Dorsolateral prefrontal cortex (tissue), 122 donors: ENCODE measurements at places on chromosomes 13 and 19.
A peak's percentile ranks its signal among the peaks of the same experiment; 100 is the strongest.

DNA sequence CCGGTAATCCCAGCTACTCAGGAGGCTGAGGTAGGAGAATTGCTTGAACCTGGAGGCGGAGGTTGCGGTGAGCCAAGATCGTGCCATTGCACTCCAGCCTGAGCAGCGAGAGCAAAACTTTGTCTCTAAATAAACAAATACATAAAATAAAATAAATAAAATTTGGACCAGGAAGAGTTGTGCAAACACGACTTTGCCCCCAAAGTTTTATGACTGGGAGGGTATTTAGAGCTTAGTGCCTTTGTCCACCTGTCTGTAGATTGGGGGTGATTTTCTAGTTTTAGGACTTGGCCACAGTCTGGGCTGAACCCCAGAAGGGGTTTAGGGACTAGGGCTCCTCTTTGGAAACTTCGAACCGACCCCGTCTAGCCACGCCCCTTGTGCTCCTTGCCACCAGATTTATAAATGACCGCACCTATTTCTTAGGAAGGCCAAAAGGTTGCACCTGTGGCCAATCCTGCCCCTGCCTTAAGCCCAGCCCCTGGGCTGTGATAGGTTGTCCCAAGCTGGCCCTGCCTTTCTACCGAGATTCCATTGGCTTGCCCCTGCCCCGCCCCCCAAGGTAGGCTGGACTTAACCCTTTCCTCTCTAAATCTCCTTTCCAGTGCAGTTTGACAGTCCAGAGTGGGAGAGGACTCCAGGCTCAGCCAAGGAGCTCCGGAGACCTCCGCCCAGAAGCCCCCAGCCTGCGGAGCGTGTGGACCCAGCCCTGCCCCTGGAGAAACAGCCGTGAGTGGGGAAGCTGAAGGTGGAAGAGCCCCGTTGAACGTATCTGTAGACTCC lies 5.3 kb downstream of the SHD start:
- DNase-seq: no peak

DNA sequence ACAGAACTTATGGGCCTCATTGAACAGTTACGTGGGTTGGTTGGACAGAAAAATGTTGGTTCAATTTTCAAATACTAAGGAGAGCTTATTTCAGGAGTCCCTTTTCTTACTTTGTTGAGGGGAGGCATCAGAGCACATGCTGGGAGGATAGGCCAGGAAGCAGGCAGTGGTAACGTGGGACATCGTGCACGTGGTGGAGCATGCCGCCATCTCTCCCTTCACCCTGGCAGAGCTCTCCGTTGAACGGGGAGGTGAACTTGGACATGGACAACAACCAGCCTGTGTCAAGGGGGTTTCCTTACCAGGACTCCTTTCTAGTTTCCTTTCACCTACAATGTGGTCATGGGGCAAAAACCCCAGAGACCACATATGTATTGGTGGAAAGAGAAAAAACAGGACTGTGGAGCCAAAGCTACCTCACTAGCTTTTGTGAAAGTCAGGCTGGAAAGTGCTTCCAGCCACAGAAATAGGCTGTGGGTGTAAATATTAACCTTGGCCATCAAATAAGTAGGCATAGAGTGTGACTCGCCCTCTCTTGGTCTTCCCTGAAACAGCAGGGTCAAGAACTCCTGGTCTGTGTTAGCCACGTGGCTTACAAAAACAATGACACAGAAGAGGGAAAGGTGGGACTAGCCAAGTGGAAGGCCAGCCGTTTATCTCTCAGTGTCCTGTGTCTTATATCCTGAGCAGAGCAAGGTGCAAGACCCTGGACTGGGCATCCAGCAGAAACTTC lies 14.4 kb downstream of the MICOS13 start:
- DNase-seq: no peak

DNA sequence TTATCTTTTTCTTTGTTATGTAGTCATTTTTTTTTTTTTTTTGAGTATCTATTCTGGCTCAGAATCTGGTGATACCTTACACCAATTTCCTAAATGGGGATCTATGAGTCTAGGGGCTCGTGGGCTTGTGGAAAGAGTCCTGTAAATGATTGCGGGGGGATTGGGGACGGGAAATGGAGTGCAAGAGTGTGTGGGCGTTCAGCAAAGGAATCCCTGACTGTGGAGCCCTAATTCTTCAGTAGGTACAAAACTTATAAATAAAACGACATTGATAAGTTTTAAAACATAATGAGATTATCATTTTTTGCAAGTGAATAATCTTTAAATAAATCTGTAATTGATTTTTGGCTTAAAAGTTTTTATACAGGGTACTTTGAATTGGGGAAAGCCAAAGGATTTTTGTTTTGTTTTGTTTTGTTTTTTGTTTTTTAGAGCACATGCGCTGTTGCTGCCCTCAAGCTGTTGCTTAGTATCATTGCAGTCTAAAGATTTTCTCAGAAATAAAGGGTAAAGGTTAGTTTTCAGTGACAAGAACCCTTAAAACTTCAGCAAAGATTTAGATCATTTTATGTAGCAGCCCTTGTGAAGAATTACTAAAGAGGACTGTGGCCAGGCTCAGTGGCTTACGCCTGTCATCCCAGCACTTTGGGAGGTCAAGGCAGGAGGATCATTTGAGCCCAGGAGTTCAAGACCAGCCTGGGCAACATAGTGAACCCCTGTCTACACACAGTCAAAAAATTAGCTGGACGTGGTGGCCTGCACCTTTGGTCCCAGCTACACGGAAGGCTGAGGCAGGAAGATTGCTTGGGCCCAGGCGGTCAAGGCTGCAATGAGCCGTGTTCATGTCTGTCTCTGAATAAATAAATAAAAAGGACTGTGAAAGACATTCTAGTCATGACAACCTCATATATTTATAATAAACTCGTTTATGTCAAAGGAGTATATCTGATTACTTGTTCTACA lies 1.7 kb downstream of the ERCC5 start:
- DNase-seq: no peak

GRCh38 chr13:27006519-27007161 lies 165.0 kb downstream of the USP12 start:
- DNase-seq: peak; percentile 57

DNA sequence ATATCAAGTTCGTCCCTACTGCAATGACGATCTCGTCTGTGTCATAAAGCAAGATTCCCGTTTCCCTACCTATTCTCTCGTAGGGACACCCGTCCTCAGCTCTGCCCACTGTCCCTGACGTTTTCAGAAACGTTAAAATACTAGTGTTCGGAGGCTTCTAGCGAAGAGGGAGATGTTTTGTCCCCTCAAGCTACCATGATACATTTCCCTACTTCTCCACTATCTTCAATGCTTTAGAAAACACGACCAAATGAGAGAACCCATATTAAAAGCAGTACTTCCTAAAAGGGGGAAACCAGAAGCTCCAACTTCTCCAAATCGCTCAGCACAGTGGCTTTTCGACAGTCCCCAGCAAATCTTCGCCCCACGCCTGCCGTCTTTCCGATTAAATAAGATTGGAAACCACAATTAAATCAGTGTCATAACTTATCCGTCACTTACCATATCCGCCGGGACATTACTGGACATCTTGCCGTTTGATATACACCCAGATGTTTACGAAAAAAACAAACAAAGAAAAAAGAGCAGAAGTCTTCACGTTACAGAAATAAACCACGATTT lies 1.3 kb downstream of the UBL3 start:
- DNase-seq: no peak

DNA sequence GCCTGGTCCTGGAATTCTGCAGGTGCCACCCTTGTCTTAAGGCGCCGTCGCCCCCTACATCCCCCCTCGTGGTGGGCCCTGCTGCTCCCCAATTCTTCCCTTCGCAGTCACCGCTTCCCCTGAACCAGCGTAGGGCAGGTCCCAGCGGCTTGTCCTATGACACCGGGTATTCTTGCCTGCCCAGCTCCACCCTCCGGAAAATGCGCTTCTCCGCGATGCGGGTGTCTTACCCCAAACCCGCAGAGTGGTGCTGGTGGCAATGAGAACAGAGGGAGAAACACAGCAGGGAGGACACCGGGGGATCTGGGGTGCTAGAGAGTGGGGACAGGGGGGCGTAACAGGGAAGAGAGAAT lies 9.0 kb downstream of the ZNF808 start:
- no peak for DNase-seq

GRCh38 chr13:113562085-113562749 lies 22.3 kb upstream of the TFDP1 start:
- DNase-seq: no peak

DNA sequence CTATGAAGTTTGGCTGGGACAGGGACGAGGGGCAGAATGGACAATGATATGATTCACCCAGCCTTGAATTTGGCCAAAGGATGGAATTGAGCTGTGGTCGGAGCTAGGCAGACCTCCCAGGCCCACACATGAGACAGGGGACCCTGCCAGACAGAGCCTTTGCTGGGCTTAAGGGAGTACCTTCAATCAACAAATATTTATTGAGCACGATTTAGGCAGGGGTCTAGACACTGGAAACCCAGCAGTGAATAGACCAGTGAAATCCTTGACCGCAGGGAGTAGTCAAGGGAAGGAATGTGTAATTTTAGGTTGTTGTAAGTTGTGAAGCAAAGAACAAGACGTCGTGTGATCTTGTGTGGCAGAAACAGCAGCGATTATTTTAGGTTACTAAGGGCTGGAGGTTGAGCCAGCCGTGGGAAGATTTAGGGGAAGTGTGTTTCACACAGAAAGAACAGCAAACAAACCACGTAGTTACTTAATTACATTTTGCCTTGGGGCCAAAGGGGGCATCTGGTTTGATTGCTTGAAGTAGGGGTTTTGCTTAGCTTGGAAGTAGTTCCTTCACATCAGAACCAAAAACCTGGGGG lies 16.9 kb upstream of the AP1M2 start:
- DNase-seq: no peak

- no peak for DNase-seq
These were observed 7.9 kb downstream of the ZIC2 start for GRCh38 chr13:99989276-99990125.

GRCh38 chr13:44074611-44075010 lies 194.9 kb downstream of the LACC1 start:
- no peak for DNase-seq

- DNase-seq: no peak
These were observed 634.4 kb upstream of the KLF12 start for GRCh38 chr13:74768521-74769085.

- no peak for DNase-seq
These were observed 2.7 kb upstream of the SAMD1 start for GRCh38 chr19:14093117-14093823.

GRCh38 chr13:42255886-42256285 lies 16.1 kb upstream of the AKAP11 start:
- DNase-seq: no peak

DNA sequence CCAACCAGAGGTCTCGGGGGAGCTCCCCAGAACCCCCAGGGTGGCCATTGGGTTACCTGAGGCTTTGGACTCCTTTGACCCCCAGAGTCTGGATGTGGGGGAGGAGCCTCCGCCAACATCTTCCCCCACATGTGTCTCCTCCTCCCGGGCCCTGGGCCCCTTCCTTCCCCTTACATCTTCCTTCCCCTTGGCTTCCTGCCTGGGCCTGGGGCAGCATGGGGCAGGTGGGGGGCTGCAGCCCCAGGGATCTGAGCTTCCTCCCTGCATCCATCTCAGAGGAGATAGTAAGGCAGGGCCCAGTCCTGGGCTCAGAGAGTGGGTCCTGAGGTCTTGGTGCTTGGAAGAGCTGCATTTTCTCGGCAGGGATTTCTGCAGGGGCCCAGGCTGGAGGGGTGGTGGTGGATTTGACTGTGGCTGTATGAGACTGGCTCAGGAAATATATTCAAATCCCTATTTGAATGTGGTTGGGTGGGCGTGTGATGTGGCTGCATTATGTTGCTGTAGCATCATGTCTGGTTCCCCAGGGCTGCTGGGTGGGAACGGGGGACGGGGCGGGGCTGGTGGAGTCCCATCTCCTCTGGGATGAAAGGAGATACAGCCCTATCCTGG lies 919 bp downstream of the VAV1 start:
- no peak for DNase-seq

DNA sequence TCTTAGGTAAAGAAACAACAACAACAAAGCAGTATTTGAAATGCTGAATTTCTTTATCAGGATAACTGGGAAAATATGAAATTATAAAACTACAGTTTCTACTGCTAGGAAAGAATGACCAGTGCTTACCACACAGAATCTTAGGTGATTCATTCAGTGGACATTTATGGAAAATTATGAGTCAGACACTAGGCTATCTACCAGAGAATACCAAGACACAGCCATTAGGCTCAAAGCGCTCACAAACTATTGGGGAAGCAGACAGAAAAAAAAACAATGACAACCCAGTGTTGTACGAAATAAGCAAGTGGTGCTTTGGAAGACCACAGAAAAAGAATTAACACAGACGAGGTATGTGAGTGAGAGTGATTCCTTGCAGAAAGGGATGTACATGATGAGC lies 1019.5 kb downstream of the PCDH9 start:
- no peak for DNase-seq

- no peak for DNase-seq
These were observed 665 bp downstream of the VASP start for GRCh38 chr19:45507872-45508416.

GRCh38 chr13:106118050-106118449 lies 417.4 kb downstream of the EFNB2 start:
- no peak for DNase-seq
